ENCODE measurements at places on chromosomes 4 and X. TPM values are rescaled to one million over a fixed set of nuclear protein-coding genes. Genes with fewer than 3 reads are reported as not detected.

DNA sequence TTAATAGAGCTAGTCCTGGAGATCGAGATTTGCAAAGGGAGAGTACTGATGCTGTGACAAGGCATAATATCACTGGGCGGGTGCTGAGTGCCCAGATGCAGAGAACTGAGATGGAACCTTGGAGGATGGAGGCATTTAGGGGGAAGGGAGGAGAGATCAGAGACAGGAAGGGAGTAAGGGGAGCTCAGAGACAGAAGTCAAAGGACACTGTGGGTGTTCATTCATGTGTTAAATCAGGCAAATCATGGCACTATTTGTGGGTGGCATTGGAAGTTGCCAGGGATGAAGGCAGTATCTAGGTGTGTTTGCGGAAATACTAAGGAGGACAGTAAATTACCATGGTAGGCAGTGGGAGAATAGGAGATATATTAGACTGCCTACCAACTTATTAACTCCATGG is 135.0 kb downstream of the RBM46 start:
- H3K27ac ChIP-seq: no peak overlapping the region
- H3K36me3 ChIP-seq: no peaks in the 10 kb centered on the region
- H3K27me3 ChIP-seq: no peaks in the 10 kb centered on the region
- H3K4me3 ChIP-seq: no peak overlapping the region
- no peak for DNase-seq
- no peaks in the 10 kb centered on the region for H3K4me1 ChIP-seq

- H3K4me3 ChIP-seq: no peak overlapping the region
- DNase-seq: no peak
- H3K27ac ChIP-seq: no peak overlapping the region
- H3K27me3 ChIP-seq: no peaks in the 10 kb centered on the region
Measured at GRCh38 chr4:106104276-106104675, 209.0 kb downstream of the NPNT start.

- H3K27me3 ChIP-seq: peaks cover 23% of the 10 kb centered on the region
- DNase-seq: peak; percentile 88
- H3K4me3 ChIP-seq: peak within 1 kb of the TSS; percentile 76
- H3K4me1 ChIP-seq: peaks cover 13% of the 10 kb centered on the region
- H3K27ac ChIP-seq: peak within 1 kb of the TSS; percentile 38
Measured at GRCh38 chr4:105894660-105895582, at the start of gene NPNT. NPNT (plus strand) TSS chr4:105895471; CDS start chr4:105895653, 182 bp downstream.

- H3K36me3 ChIP-seq: no peaks in the 10 kb centered on the region
- peaks cover 5% of the 10 kb centered on the region for H3K4me1 ChIP-seq
- DNase-seq: peak; percentile 87
- peak within 1 kb of the TSS; percentile 46 for H3K4me3 ChIP-seq
Measured at GRCh38 chrX:107205770-107206696, at the start of the genes DNAAF6 and NUP62CL. DNAAF6 (plus strand) TSS chrX:107206611; CDS start chrX:107212876, 6,265 bp downstream. NUP62CL (minus strand) TSS chrX:107206433; CDS start chrX:107175146, 31,287 bp downstream.

DNA sequence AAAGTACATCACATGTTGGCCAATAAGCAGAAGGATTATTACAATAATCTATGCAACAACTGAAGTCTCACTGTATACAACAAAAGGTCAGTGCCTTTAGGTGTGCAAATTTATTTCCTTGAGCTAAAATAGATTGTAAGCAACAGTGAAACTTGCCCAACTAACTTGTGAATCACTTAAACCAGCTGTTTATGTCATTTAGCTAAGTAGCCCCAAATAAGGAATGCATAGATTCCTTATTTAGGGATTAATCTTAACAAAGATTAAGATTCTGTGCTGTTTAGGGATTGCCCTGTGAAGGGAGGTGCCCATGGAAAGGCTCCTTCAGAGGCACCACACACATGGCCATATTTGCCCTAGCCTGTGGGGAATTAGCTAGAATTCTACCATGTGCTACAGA is 168.6 kb downstream of the MAML3 start:
- H3K27ac ChIP-seq: no peak overlapping the region
- no peaks in the 10 kb centered on the region for H3K36me3 ChIP-seq
- H3K4me1 ChIP-seq: no peaks in the 10 kb centered on the region

GRCh38 chr4:70722199-70722791 is 531 bp downstream of the RUFY3 start:
- peaks cover 7% of the 10 kb centered on the region for H3K36me3 ChIP-seq
- peak overlapping the region; percentile 30 for H3K4me3 ChIP-seq
- DNase-seq: no peak
- peak overlapping the region; percentile 69 for H3K27ac ChIP-seq
- no peaks in the 10 kb centered on the region for H3K27me3 ChIP-seq

DNA sequence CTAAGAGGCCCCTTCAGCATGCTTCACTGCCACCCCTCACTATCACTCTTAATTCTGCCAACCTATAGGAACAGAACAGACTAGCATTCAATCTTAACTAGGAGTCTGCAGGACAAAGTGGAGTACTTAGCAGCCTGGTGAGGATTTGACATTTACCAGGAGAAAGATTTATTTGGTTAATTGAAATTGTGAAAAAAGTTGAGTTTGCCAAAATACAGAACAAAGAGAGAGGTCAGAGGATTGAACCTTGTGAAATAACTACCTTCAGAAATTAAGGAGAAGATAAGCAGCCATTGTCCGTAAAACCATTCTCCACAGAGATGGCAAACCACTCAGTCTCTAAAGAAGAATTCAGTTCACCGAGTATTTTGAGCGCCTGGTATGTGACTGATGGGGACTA is 41.8 kb upstream of the IQCM start:
- H3K4me3 ChIP-seq: no peak overlapping the region
- no peaks in the 10 kb centered on the region for H3K4me1 ChIP-seq
- DNase-seq: no peak
- H3K27me3 ChIP-seq: no peaks in the 10 kb centered on the region
- H3K27ac ChIP-seq: no peak overlapping the region

Gene FAM53A
- total RNA-seq: 0.73 TPM

Gene PGAM4
- total RNA-seq: not detected

Gene SHROOM4
- 8.3 TPM for total RNA-seq

Gene VGLL1
- not detected for total RNA-seq

Gene NRK
- total RNA-seq: 53.8 TPM

Gene MTMR8
- total RNA-seq: 1.3 TPM

All from stomach (tissue), 19 donors.